Stomach (tissue), 19 donors: ENCODE measurements at places on chromosomes 13 and 19. TPM values are rescaled to one million over a fixed set of nuclear protein-coding genes. Genes with fewer than 3 reads are reported as not detected.

- peaks cover 32% of the 10 kb centered on the region for H3K27me3 ChIP-seq
- peak overlapping the region; percentile 56 for H3K4me3 ChIP-seq
- peaks cover 10% of the 10 kb centered on the region for H3K4me1 ChIP-seq
- no peaks in the 10 kb centered on the region for H3K36me3 ChIP-seq
- DNase-seq, result no peak
These were observed 33.6 kb downstream of the GJA3 start for GRCh38 chr13:20127262-20127561.

DNA sequence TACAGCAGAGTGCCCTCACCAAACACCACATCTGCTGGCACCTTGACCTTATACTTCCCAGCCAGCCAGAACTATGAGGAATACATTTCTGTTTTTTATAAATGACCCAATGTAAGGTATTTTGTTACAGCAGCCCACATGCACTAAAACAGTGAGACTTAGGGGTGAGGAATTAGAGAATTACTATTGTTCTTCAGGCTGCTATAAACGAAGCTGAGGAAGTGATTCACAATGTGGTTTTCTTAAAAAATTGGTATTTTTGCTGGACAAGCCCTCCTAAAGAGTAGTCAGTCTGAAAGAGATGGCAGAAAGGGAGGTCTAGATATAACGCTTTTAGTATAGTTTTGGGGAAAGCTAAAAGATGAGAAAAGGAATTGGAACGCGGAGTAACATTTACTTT lies 101.0 kb downstream of the SLITRK6 start:
- H3K27me3 ChIP-seq, result no peaks in the 10 kb centered on the region
- no peak overlapping the region for H3K27ac ChIP-seq
- H3K36me3 ChIP-seq, result no peaks in the 10 kb centered on the region
- no peaks in the 10 kb centered on the region for H3K4me1 ChIP-seq
- DNase-seq, result no peak
- H3K4me3 ChIP-seq, result no peak overlapping the region

- peaks cover 51% of the 10 kb centered on the region for H3K27me3 ChIP-seq
- DNase-seq, result no peak
- H3K36me3 ChIP-seq, result no peaks in the 10 kb centered on the region
- no peak overlapping the region for H3K27ac ChIP-seq
- H3K4me1 ChIP-seq, result no peaks in the 10 kb centered on the region
These were observed 38.7 kb upstream of the ZNF780A start for GRCh38 chr19:40129425-40129824.

- H3K4me1 ChIP-seq, result no peaks in the 10 kb centered on the region
- no peak overlapping the region for H3K27ac ChIP-seq
- no peaks in the 10 kb centered on the region for H3K36me3 ChIP-seq
- no peak for DNase-seq
- no peak overlapping the region for H3K4me3 ChIP-seq
- no peaks in the 10 kb centered on the region for H3K27me3 ChIP-seq
These were observed 613.8 kb downstream of the EFNB2 start for GRCh38 chr13:105921711-105922110.

The PLIN5 gene
- 37.8 TPM for total RNA-seq

- H3K36me3 ChIP-seq, result peaks cover 11% of the 10 kb centered on the region
- H3K4me1 ChIP-seq, result no peaks in the 10 kb centered on the region
- DNase-seq, result no peak
- no peak overlapping the region for H3K27ac ChIP-seq
These were observed 11.9 kb downstream of the PEX11G start for GRCh38 chr19:7476777-7477494.

The CYP4F2 gene
- 121 TPM for total RNA-seq
